Fibroblast of skin of right quadriceps (primary cell): ENCODE measurements at places on chromosomes 5 and 9.

- DNase-seq = no peak
Observed at GRCh38 chr5:151427258-151427657, 20.1 kb upstream of the SLC36A1 start.

DNA sequence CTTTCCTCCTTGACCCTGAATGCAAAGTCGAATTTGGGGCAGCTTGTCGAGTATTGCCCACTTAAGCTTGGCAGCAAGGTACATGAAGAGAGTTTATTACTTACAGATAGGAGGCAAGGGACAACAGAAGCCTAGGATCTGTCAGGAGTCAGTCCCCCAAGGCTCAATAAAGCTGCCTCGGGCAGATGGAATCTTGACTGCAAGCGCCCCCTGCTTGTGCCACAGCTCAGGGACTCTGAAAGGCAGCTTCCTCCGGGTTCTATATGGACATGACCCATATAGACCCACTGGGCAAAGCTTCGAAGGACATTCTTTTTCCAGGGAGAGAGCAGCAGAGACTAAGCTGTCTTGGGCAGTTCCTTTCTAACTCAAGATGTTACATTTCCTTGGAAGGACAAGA is 971.5 kb downstream of the EFNA5 start:
- DNase-seq = no peak

DNA sequence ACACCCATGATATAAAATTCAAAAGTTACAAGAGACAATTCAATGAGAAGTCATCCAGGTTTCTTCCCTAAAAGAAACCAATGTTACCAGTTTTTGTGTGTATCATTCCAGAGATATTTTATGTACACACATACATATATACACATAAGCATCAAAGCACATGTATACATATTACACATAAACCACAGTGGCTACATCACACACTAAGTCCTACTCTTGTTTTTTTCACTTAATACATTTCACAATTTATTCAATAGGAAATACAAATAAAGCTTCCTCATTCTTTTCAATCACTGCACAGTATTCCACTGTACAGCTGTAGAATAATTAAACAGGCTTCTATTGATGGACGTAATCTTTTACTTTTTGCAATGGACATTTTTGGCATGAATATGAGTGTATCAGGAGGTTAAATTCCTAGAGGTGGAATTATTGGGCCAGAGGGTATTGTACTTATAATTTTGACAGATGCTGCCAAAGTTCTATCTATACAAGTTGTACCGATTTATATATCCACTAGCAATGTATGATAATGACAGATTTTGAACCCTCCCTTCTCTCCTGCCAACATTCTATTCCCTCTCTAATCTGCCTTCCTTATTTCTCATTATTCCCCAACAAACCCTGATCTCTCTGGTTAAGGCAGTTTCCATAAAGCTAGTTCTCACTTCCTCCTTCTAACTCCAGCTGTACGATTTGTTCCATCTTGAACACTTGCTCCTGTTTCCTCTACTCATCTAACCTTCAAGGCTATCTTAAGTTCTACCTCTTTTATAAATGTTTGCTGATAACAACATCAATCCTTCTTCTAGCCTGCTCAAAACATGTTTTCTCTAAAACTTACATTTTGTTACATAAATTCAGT is 35.2 kb downstream of the MRPS27 start:
- DNase-seq = no peak

DNA sequence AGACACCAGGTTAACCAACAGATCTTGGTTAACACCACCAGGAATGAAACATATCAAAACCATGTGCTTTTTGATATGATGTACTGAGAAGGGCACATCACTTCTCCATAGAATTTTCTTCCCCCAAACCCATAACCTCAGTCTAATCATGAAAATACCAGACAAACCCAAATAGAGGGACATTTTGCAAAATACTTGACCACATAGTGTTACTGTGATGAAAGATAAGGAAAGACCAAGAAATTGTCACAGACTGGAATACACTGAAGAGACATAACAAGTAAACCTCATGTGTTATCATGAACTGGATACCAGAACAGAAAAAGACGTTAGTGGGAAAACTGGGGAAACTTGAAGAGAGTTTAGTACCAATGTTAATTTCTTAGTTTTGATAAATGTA is 74.9 kb upstream of the VCAN start:
- no peak for DNase-seq

DNA sequence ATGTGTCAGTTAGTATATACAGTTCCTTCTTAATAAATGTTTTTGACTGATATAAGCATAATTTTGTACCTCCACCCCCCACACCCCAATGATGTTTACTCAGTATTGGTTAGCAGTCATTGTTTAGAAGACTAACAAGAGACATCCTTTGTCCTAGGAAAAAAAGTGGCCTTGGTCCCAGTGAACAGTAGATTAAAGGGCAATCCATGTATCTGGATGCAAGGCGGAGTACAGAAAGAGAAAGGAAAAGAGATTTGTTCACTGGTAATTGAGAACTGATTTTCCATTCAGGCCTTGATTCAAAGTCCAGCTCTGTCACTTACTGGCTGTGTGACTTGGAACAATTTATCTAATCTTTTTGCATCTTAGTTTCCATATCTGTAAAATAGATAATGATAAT is 4.6 kb downstream of the RALGPS1 start:
- DNase-seq = no peak

GRCh38 chr5:57032151-57032551 is 80.2 kb upstream of the MIER3 start:
- DNase-seq = no peak

DNA sequence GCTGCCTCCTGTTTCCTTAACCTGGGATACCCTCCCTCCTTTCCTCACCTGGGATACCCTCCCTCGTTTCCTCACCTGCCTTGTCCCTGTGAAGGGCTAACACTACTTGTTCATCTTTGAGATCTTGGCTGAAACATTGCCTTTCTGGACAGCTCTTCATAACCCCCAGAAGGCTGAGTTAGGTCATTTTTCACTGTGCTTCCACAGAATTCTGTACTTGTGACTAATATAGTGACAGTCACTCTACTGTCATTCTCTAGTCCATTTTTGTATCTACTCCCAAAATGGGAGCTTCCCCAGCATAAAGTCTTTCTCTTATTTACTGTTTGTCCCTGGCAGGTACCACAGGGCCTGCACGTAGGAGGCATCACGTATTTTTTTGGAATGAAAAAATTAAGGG is 21.5 kb upstream of the DAB2 start:
- DNase-seq = no peak

GRCh38 chr5:87949676-87950631 is 318.7 kb downstream of the TMEM161B start:
- DNase-seq = no peak

GRCh38 chr9:18463991-18464390 is 10.0 kb upstream of the ADAMTSL1 start:
- peak; percentile 80 for DNase-seq

DNA sequence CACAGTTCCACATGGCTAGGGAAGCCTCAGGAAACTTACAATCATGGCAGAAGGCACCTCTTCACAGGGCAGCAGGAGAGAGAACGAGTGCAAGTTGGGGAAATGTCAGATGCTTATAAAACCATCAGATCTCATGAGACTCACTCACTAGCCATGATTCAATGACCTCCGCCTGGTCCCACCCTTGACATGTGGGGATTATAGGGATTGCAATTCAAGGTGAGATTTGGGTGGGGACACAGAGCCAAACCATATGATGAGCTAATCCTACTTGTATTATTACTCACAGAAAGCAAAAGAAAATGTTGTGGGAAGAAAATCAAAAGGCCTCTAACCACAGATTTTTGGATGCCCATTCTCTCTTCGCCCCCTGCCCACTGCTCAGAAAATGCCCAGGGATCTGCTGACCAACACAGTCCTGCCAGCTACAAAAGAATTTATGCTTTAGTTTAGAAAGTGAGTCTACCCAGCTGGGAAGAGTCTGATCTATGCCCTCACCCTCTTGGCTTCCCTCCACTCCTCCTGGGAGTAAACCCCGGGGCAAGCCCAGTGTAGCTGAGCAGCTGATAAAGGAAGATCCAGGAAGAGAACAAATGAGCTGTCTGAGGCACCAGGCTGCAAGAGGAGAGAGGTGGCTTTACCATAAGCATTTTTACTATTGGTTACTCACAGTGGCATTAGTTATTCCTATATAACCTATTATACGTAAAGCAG is 53.1 kb downstream of the RNF130 start:
- DNase-seq = no peak

- no peak for DNase-seq
Observed at GRCh38 chr9:75229605-75230332, 141.5 kb downstream of the OSTF1 start.

DNA sequence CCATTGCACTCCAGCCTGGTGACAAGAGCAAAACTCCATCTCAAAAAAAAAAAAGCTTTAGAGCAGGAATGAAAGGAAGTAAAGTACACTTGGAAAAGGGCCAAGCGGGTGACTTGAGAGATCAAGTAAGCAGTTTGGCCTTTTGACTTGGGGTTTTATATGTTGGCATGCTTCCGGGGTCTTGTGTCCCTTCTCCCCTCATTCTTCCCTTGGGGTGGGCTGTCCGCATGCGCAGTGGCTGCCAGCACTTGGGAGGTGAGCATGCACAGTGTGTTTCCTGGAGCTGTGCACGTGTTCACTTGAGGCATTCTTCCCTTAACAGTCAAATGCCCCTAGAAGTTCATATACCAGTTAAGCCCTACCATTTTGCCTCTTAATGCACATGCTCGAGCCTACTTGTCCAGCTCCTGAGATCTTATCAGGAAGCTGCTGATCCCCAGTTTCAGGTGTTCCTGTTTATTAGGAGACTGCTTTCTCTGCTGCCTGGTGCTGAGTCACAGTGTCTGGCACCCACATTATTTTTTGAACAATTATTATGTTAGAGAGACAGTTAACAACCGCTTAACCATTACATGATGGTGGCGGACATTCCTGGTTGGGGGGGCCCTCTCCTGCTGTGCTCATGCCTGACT is 32.6 kb upstream of the PRRC2B start:
- peak; percentile 19 for DNase-seq

- DNase-seq = no peak
Observed at GRCh38 chr9:126125577-126125976, 201.1 kb upstream of the MVB12B start.

- no peak for DNase-seq
Observed at GRCh38 chr9:96382839-96383164, 709 bp downstream of the SLC35D2 start.

GRCh38 chr9:135579889-135580660 is 18.5 kb downstream of the PAEP start:
- DNase-seq = no peak

DNA sequence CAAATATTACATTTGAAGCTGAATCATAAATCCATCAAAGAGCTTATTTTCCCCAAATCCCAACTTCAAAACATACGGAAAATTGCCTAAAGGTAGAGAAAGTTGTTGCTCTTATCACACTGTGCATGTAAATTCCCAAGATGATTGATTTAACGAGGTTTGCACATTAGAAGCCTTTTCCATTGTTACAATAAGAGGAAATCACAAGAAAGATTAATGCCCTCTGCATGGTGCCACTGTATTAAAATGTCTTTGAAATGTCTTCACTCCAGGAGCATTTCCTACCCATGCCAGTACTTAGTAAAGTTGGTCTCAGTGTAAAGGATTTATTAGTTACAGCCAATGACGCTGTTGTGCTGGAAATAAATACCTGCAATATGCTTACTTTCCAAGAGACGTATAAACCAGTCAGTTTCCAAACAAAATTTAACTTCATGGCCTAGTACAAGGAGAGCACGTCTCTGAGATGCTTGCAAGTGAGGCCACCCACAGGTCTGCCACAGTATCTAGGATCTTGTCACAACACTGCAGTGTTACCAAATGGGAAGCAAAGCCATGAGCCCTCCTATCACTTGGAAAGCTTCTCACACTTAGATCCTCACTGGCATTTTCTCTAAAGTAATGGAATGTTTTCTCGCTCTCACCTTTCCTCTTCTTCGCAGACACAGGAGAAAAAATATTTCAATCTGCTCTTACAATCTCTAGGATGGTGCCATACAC is 112.4 kb downstream of the CETN3 start:
- no peak for DNase-seq

GRCh38 chr5:72692651-72693442 is 123.6 kb upstream of the TNPO1 start:
- DNase-seq = peak; percentile 11

DNA sequence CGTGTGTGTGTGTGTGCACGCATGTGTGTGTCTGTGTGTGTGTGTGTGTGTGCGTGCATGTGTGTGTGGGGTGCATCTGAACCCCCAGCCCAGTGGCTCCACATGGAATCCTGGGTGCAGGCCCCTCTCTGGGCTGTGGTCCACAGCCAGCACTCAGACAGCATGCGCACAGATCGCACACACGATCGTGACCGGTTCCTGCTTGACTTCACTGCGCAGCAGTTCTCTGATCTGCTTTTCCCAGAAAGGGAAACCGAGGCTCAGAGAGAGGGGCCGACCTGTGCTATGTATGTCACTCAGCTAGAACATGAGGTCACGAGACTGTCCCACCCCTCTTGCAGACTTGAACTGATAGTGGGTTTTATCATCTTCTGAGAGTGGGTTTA is 34.4 kb downstream of the RASGEF1C start:
- no peak for DNase-seq

GRCh38 chr9:123353041-123353440 is 3.0 kb upstream of the CRB2 start:
- DNase-seq = no peak

- no peak for DNase-seq
Observed at GRCh38 chr9:84705128-84705527, 35.6 kb downstream of the NTRK2 start.

GRCh38 chr5:154221371-154221896 is 30.9 kb downstream of the GALNT10 start:
- peak; percentile 92 for DNase-seq

GRCh38 chr5:169828385-169828784 is 151.9 kb downstream of the INSYN2B start:
- DNase-seq = no peak

DNA sequence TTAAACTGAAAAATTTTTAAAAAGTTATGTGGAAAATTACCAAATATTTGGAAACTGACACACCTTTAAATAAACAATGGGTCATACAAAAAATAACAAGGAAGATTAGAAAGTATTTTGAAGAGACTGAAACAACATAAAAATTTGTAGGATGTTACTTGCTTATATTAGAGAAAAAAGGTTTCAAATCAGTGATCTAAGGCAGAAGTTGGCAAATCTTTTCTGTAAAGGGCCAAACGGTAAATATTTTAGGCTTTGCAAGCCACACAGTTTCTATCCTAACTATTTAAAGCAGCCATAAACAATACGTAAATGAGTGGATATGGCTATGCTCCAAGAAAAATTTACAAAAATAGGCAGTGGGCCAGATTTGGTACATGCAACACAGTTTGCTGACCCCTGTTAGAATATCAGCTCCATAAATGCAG is 81.3 kb downstream of the OXCT1 start:
- DNase-seq = peak; percentile 79

GRCh38 chr9:69812068-69813000 is 8.3 kb upstream of the CFAP95 start:
- DNase-seq = no peak

GRCh38 chr5:141186897-141187512 is at the start of gene PCDHB9:
TSS of gene PCDHB9 (plus strand) at chr5:141187161. CDS start at chr5:141187319, 158 bp downstream.
- no peak for DNase-seq

DNA sequence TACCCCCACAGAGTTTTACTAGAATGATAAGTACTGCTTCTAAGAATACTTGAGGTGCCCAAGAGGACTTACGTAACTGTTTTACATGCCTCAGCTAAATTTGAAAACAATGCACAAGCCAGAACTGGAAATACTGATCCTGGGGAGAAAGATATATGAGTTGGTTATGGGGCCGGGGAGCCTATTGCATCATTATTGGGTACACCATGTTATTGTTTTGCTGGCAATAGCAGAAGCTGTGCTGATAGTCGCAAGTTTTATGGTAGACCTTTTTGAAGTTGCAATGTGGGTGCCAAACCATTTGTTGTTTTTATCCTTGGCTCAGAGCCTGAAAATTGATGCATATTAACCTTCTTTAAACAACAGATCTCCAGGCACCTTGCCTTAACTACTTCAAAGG is 108.4 kb upstream of the DHFR start:
- DNase-seq = no peak
